NCI-H345 (cell line): ENCODE measurements at places on chromosomes 1 and 21.
A peak's percentile ranks its signal among the peaks of the same experiment; 100 is the strongest.

GRCh38 chr1:36536727-36537126, 54.0 kb upstream of the CSF3R start:
- no peak for DNase-seq

GRCh38 chr1:147598621-147599361, 57.5 kb downstream of the BCL9 start:
- DNase-seq = peak; percentile 58

DNA sequence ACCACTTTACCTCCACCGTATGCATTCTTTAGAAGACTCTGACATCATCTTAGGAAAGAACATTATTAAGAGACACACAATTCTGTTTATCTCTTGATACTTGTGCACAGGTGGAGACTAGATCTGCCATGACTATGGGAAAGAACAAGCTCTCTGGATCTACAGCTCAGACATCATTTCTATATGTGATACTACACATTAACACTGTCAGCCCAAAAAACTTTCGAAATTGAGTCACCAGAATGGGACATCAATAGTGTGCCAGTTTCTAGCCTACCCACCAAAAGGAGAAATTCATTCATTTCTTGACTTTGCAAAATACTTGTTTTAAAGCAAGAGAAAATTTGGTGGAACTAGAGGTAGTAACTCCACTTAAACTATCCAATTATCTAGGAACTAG, 6.0 kb upstream of the EVI5 start:
- DNase-seq = no peak

GRCh38 chr1:73065339-73066041, 783.2 kb upstream of the NEGR1 start:
- DNase-seq = peak; percentile 89

DNA sequence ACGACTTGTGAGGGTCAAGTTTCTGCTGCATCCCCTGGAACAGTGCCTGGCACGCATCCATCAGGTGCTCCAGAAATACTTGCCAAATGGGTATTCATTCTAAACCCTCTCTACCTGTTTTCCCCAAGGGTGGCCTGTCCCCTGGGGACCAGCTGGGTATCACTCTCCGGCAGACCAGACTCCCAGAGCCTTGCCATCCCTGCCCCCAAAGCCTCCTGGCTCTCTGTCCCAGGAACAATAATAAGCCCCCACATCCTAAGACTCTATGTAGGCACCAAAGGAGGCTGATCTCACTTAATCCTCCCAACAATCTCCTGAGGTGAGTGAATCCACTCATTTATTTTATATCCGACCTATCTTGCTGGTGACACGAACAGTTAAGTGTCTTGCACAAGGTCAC, 96.7 kb downstream of the MRPL37 start:
- peak; percentile 19 for DNase-seq

GRCh38 chr1:26021647-26022403, at the start of gene EXTL1:
Gene EXTL1, plus strand, starts transcription at chr1:26021775. Its CDS starts 872 bp downstream, at chr1:26022647.
- no peak for DNase-seq

DNA sequence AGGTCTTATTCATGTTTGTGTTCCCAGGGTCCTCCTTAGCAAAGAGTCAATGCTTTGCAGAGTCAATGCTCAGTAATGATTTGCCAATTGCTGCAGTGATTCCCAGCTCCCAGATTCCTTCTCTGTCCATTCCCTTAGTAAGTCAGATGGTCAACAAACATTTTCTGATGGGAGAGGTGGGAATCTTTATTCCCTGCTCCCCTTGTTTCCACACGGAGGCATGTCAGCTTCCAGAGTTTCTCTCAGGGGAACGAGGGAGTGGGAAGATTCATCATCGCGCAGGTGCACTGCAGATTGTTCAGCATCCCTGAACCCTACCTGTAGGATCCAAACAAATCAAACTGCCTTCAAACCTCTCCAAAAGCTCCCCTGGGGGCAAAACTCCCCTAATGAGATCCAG, 7.5 kb upstream of the AHDC1 start:
- DNase-seq = no peak

DNA sequence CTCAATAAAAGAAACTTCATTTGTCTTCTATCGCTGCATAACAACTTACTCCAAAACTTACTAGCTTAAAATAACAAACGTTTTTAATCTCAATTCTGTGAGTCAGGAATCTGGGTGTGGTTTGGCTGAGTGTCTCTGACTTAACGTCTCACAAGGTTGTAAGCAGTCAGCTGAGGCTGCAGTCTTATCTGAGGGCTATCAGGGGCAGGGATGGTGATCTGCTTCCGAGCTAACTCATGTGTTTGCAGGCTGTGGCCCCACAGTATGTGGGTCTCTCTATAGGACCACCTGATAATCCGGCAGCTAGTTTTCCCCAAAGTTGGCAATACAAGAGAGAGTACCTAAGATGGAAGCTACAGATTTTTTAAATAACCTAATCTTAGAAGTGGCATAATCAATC, 234.2 kb upstream of the FGGY start:
- DNase-seq = no peak

GRCh38 chr1:1340791-1341548, 8.2 kb downstream of the DVL1 start:
- no peak for DNase-seq

DNA sequence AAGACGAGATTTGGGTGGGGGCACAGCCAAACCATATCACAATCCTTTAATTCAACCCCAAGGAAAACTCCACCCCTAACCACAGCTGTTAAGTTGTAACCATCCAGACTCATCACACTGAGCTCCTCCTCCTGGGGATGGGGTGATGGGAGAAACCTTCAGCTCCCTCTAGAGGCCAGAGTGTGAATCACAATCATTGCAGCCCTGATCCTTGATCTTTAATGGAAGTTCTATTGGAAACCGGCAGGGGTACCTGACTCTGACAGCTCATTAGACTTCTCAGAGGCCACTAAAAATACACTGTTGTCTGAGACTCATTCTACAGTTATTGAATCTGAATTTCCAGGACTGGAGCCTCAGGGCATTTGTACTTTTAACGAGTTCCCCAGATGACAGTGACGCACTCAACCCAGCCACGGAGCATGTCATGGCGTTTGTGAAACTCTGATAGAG, 127.2 kb downstream of the IGSF21 start:
- DNase-seq = peak; percentile 71

- peak; percentile 23 for DNase-seq
These were observed 56.7 kb downstream of the PRDM2 start for GRCh38 chr1:13756557-13757315.

- no peak for DNase-seq
These were observed 16.9 kb downstream of the ARHGEF19 start for GRCh38 chr1:16195518-16195905.

GRCh38 chr1:96072021-96072420, 649.6 kb upstream of the PTBP2 start:
- no peak for DNase-seq

DNA sequence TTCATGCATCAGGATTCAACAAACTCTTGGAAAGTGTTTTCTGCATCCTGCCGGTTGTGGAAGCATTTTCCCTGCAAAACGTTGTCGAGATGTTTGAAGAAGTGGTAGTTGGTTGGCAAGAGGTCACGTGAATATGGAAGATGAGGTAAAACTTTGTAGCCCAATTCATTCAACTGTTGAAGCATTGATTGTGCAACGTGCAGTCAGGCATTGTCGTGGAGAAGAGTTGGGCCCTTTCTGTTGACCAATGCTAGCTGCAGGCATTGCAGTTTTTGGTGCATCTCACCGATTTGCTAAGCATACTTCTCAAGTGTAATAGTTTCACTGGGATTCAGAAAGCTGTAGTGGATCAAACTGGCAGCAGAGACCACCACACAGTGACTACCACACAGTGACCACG, 57.0 kb upstream of the PRDM2 start:
- DNase-seq = no peak

GRCh38 chr21:36854391-36854790, 112.1 kb downstream of the HLCS start:
- peak; percentile 28 for DNase-seq

- no peak for DNase-seq
These were observed 68.5 kb downstream of the TMEM200B start for GRCh38 chr1:29055160-29055559.

DNA sequence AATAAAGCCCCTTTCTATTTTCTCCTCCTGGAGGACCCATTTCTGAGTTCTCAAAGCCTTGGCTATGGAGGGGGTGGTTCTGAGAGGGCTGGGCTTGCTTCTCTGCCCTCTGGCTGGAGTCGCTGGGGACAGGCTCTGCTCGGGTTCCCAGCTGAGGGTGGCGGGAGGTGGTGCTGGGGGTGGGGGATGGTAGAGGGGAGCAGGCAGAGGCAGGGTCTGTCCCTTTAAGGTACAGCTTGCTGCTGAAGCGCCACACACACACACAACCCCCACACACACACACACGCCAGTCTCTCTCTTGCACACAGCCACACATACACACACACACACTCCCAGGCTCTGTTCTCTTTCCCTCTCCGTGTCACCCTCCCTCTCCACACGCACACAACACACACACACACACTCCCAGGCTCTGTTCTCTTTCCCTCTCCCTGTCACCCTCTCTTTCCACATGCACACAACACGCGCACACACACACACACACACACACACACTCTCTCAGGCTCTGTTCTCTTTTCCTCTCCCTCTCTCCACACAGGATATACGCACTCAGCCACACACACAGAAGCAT, 69.8 kb upstream of the SSBP3 start:
- DNase-seq = no peak

DNA sequence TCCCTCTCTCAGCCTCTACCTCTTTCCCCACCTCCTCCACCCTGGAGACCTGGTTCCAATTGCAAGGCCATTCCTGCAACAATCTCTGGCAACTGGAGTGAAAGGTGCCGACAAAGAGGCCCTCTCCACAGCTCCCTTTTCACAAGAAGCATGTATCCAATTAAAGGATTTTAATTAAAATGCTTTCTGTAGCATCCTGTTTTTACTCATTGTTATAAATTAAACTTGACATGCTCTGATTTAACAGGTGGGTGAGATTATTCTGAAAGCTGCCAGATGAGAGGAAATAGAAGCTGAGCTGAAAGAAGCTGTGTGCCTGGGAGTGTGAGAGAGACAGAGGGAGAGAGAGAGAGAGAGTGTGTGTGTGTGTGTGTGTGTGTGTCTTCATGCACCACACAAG, 160.5 kb downstream of the TBX15 start:
- DNase-seq = no peak

DNA sequence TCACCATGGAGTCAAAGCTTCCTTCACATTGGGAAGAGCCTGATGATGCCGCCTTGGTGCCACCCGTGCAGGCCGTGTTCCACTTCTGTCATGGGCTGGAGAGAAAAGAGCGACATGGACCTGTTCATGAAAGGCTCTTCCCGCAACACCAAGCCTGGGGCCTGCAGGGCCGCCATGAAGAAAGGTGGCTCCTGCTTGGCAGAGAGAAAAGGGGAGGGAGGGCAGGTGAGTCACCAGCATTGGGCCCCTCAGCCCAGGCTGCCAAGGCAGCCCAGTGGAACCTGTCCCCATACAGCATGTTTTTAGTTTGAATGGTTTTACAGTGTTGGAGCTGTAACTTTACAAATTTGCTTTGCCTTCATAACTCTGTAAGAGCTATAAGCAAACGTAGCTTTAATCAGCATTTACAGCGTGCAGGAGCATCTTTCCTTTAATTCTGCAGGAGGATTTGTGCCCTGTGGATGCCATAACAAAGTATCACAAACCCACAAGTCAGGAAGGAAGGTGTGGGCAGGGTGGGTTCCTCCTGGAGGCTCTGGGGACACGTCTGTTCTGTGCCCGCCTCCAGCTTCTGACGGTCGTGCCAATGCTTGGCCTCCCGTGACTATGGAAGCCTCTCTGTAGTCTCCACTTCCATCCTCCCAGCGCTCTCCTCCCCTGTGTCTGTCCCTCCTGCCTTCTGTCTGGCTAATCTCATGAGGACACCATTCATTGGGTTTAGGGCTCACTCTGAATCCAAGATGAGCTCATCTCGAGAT, 49.1 kb downstream of the RIPK4 start:
- no peak for DNase-seq

- DNase-seq = no peak
These were observed 37.1 kb downstream of the SSX2IP start for GRCh38 chr1:84653130-84653677.

GRCh38 chr1:67647036-67647798, 37.8 kb upstream of the GADD45A start:
- peak; percentile 48 for DNase-seq

GRCh38 chr1:85494904-85495266, 29.9 kb upstream of the DDAH1 start:
- DNase-seq = no peak

GRCh38 chr1:94265011-94265422, 27.6 kb upstream of the ARHGAP29 start:
- DNase-seq = no peak

GRCh38 chr1:113141650-113142473, 68.9 kb downstream of the LRIG2 start:
- no peak for DNase-seq

DNA sequence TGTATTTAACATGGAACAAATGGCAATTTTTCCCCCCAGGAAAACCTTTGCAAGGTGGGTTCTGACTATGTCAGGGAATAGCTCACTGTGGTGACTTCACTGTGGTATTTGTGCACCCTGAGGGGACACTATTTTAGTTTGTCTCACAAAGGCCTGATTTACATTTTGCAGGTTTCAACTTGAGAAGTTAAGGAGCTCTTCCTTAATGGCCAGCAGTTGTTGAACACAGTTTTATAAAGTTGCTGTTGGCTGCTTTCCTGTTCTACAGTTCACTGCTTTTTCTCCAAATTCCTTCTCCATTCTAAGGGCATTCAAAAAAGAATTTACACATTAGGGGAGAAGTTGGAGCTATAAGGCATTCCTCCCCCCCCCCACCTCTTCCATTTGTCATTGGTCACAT, 4.6 kb downstream of the LAMC1 start:
- no peak for DNase-seq

DNA sequence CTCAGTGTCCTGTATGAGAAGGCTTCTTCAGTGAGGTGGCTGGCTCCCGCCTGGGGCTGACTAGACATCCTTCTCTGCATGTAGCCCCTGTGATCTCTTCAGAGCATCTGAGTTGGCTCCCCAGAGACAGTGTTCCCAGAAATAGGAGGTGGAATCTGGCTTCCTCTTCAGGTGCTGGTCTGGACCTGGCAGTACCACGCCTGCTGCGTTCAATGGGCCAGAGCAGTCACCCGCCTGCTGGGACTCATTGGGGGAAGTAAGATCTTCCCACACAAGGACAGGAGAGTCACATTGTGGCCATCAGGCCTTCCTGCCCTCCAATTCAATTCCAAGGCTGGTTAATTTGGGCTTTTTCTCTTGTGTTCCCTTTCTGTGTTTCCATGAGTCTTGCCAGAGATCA, 51.0 kb downstream of the ADARB1 start:
- no peak for DNase-seq
